HuH-7 (cell line): ENCODE measurements at places on chromosomes 5 and 9.

- DNase-seq, result no peak
These were observed 536.5 kb upstream of the BRINP1 start for GRCh38 chr9:119905724-119906123.

DNA sequence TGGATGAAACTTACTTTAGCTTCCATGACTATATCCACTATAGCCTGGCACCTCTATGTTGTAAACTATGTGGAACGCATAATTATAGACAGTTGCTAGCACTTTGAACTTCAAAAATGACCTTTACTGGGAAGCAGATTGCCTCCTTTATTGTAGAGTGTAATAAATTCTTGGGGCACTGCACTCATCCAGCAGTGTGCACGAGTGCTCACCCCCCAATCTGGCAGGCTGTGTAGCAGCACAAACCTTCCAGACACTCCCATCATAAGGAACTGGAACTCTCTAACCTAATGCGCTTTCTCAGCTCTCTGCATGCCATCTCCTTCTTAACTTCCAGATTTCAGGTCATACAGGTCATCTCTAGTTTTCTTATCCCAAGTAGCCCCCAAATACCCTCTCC is 1.5 kb upstream of the PDE6A start:
- DNase-seq, result no peak

GRCh38 chr5:139301808-139302499 is 8.4 kb downstream of the MATR3 start:
- DNase-seq, result no peak

DNA sequence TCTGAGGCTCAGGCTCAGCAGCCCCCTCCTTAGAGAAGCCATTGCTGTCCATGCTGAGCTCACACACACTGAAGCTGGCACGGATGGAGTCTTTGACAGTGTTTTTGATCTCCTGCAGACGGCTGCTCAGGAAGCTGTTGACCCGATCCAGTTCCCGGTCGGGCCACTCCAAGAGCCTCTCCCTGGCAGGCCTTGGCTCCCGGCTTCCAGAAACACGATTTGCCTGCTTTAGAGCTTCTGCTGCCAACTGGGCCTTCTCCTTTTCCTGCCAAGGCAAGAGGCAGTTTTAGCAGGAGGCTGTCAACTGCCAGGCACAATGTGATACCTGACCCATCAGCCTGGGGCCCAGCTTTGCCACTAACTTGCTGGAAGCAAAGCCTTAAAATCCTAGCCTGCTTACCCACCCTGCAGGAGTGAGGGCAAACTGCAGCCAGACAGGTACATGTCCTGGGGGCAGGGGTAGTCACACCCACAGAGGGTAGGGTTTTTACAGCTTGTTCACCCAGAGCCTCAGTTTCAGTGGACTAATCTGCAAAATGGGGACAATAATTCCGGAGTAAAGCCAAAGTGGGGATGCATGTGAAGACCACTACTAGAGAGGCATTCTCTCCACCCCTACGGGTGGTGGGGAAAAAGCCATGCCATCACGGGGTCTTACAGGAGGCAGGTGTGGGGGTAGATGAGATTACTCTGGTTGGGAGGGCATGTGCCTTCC is 8.3 kb upstream of the DDX41 start:
- no peak for DNase-seq

DNA sequence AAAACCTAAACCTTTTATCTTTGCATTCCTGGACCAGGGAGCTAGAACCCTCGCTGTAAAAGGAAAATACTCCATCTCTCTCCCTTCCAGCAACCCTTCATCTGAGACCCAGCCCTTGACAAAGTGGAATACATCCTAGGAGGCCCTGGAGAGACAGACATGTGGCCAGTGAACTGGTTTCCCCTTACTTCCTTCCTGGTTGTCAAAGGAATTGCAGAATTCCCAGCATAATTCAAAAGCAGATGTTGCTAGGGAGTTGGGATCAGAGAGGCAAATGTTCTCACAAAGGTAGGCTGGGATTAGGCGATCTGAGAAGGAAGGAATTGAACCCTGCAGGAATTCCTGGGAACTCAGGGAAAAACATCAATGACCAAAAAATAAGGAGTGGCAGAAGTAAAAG is 80.9 kb downstream of the MARCHF3 start:
- DNase-seq, result no peak

GRCh38 chr9:93897075-93897970 is 57.8 kb downstream of the BARX1 start:
- DNase-seq, result no peak

GRCh38 chr9:3698531-3698930 is 172.7 kb upstream of the RFX3 start:
- DNase-seq, result no peak

GRCh38 chr5:177472460-177473442 is 683 bp downstream of the DBN1 start:
- peak; percentile 76 for DNase-seq

DNA sequence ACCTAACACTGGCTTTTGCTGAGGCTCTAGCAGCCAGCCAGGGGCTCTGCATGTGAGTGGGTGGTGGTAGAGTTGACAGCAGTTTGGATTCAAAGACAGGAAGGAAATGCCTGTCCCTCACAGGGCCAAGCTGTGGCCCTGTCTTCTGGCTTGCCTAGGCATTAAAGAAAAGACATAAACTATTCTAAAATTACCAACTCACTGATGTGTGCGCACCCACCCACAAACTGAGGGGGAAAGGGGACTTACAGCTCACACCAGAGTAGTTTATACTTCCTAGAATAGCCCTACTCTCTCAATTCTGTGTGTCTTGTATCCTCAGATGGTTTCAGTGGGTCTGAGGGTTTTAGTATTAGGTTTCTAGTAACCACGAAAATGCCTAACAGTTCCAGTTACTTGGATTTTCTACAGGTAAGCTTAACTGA is 18.3 kb upstream of the IL13 start:
- no peak for DNase-seq

- DNase-seq, result no peak
These were observed 14.1 kb downstream of the ERP44 start for GRCh38 chr9:100084734-100085133.

- no peak for DNase-seq
These were observed 763 bp upstream of the IRX2 start for GRCh38 chr5:2752059-2752820.

DNA sequence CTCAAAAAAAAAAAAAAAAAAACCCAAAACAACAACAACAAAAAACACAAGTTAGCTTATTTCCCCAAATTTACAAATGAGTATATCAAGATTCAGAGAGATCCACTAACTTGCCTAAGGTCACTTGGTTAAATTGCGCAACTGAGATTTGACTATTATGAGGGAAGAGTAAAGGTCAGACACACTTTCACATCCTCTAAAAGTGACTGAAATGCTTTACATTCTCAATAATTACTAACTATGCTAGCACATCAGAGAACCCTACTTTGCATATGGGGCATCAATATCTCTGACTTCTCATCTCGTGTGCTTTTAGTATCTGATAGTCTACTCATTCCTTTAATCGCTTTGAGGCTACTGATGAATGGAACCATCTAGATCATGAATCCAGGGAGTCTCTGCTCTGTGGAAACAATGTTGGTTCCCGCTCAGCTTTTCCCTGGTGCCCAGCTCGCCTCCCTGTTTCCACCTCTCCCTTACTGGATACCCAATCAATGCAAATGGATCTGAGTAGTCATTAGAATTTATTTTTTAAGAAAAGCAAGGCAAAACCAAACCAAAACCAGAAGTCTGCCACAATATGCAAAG is 182.1 kb upstream of the TRIM32 start:
- no peak for DNase-seq

DNA sequence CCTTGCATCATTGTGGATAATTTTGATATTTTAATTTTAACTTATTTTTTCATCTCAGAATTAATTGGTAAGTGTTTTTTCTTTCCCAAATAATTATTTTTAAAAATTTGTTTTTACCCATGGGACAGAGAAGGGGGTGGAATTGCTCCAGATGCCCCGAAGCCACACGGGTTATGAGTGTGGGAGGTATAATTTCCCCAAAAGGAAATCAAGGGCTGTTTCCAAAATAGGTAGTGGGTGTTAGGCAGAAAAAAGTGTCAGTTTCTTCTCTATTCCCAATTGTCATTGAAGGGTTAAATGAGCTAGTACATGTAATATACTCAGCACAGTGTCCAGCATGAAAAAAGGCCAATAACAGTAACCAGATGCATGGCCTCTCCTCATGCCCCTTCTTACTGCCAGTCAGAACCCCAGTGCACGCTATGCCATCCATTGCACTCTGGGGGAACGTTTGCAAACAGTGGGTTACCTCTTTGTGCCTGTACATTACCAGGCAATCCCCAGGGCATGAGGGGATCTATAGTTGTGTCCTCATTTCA is 36.4 kb upstream of the ANGPTL2 start:
- DNase-seq, result no peak

DNA sequence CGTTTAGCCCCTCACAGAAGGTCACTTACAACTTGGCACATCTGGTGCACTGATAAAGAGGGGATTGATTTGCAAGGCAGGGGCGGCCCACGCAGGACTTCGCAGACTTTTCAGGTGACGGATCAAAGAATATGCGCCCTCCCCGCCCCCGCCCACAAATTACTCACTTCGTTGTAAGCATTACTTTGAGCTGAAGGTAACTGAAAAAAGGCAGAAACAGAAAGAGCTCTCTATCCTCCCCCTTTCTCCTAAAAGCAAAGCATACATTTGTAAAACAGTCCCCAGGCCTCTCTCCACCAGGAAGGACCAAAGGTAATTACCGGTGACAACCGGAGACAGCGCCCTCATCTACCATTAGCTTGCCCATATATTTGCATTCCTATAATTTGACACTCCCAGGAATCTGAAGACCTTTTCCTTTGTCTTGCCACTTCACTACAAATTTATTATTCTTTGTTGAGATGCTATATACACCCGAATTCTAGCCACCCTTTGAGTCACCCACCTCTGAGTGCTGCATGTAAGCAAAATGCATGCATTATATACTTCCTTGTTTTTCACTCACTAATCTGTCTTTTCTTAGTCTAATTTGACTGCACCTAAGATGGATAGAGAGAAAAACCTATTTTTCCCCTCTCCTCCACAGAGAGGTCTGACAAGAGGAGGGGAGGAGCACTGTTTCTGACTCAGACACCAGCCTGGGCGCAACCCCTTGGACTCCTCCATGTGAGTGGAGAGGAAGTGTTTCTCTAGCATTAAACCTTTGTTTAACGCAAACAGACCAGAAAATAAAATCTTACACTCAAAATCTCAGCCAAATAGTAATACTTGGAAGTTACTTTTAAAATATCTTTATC is 74.7 kb upstream of the SPIN1 start:
- no peak for DNase-seq

DNA sequence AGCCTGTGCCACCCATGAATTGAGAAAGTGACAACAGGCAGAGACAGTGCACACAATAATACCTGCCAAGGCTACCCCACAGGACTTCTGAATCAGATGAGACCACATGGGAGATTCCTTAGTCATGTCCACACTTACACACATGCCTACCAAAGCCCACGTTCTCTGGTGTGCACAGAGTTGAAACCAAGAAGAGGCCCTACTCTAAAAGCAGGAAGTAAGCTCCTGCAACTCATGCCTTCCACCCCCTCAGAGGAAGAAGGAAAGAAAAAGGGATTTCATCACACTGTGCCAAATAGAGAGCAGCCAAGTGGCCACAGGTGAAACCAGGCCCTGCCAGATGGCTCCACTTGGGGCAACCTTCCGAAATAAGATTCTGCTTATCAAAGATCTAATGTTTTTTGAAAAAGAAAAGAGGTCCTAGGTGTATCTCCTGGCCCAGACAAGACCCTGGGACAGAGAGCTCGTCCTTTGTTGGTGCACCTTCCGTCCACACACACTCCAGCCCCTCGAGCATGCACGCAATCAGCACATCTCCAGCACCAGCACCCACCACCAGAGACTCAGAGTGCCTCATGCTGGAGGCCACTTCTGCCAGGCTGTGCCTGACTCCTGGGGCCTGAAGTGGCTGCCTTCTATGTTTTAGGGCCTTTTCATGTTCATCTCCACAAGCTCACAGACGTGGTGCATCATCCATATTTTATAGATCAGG is 114.6 kb upstream of the SPOCK1 start:
- DNase-seq, result no peak

- DNase-seq, result no peak
These were observed 610.4 kb upstream of the CDH10 start for GRCh38 chr5:25255128-25255527.

DNA sequence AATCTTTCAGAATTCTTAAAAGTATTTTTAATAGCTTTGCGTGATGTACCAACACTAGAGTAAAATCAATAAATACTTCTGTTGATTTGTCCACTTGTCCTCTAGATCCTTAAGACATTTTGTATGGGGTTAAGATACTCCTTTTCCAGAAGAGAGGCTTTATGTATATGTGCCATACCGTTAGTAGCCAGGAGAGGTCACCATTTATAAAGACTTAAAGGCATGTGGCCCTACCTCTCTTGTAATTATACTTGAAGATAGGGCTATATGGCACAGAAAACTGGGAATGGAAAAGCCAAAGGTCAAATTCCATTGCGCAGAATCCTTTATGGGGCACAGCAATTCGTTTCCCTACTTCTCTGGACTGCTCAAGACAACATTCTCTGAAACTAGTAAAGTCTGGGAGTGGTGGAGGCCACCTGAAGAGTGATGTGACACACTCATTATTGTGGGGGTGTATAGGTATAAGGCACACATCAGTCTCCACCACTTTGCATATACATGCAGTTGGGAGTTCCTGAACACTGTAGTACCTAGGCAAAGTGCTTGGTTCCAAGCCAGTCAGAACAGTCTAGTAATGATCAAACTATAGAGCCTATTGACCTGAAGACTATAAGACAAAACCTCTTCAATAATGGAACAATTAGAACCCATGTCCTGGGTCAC is 140.1 kb upstream of the FBXL17 start:
- peak; percentile 20 for DNase-seq
